Osteoblast (primary cell): ENCODE measurements at places on chromosomes 5 and 9.
A peak's percentile ranks its signal among the peaks of the same experiment; 100 is the strongest.

- peaks cover 9% of the 10 kb centered on the region for H3K4me1 ChIP-seq
- no peaks in the 10 kb centered on the region for H3K27me3 ChIP-seq
- peak; percentile 73 for DNase-seq
- no peak overlapping the region for H3K27ac ChIP-seq
Observed at GRCh38 chr9:79917421-79917820, 345.7 kb downstream of the TLE4 start.

GRCh38 chr9:21653091-21653490, 149.3 kb upstream of the MTAP start:
- H3K36me3 ChIP-seq = no peaks in the 10 kb centered on the region
- H3K27me3 ChIP-seq = no peaks in the 10 kb centered on the region
- no peak overlapping the region for H3K27ac ChIP-seq
- H3K4me3 ChIP-seq = no peak overlapping the region
- peaks cover 22% of the 10 kb centered on the region for H3K4me1 ChIP-seq

- no peaks in the 10 kb centered on the region for H3K36me3 ChIP-seq
- peak overlapping the region; percentile 68 for H3K27ac ChIP-seq
- DNase-seq = peak; percentile 87
- H3K4me1 ChIP-seq = peaks cover 51% of the 10 kb centered on the region
Observed at GRCh38 chr5:154756009-154756867, 1.1 kb downstream of the LARP1 start.

- H3K4me3 ChIP-seq = peak within 1 kb of the TSS; percentile 93
- DNase-seq = peak; percentile 97
- peaks cover 13% of the 10 kb centered on the region for H3K4me1 ChIP-seq
Observed at GRCh38 chr9:113340011-113340699, at the start of gene WDR31. Gene WDR31, minus strand, starts transcription at chr9:113340275. Its CDS starts 8,253 bp downstream, at chr9:113332022.

DNA sequence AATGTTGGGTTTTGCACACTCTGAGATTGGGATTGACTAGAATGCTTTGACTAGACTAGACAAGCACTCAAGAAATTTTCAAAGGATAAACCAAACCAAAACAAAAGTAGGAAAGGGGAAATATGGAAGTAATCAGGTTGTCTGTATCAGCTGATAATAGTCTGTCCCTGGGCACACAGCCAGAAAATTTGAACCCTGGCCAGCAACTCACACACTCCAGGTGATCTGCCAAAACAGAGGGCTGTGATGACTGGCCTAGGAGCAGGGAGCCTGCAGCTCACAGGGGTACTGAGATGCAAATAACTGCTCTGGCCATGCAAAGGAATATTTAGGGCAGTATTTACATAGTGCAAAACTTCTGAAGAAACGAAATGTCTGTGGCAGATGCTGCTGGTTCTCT, 112.3 kb upstream of the SMIM23 start:
- no peaks in the 10 kb centered on the region for H3K36me3 ChIP-seq
- no peaks in the 10 kb centered on the region for H3K4me1 ChIP-seq
- DNase-seq = no peak
- no peak overlapping the region for H3K4me3 ChIP-seq
- peaks cover 26% of the 10 kb centered on the region for H3K27me3 ChIP-seq

DNA sequence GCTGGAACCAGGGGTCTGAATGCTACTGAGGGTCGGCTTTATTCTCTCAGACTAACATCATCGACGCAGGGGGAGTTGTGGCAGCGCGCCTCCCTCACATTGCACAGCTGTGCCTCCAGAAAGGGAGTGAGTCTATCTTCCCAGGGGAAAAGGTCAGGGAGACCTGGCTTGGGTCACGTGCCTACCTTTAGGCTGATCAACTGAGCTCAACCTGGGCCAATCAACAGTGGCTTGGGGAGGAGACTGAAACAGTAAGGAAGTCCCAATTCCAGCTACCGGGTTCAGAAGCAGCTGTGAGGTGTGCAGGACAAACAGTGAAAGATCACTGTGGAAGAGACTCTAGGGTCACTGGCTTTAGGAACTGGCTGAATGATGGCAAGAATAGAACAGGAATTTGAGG, 14.3 kb downstream of the SNX30 start:
- DNase-seq = no peak
- peaks cover 4% of the 10 kb centered on the region for H3K36me3 ChIP-seq
- H3K27ac ChIP-seq = peak overlapping the region; percentile 11
- peaks cover 18% of the 10 kb centered on the region for H3K4me1 ChIP-seq
- no peaks in the 10 kb centered on the region for H3K27me3 ChIP-seq

DNA sequence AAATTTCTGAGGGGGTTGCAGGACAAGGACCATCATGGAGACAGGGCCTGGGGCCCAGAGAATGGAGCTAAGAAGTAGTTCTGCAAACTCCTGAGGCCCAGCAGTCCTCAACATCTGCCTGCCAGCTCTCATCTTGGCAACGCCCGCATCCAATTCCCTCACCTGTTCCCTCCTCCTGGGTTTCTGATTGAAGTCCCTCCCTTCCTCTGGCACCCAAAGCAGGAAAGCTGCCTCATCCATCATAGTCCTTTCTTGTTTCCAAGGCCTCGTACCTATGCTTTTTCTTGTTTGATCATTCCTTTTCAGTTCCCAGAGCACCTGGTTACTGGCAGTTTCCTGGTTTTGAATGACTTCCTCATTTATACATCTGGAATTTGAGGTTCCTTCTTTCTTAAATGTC, 181.3 kb downstream of the NR2F1-AS1 start:
- H3K4me1 ChIP-seq = peaks cover 3% of the 10 kb centered on the region
- H3K27ac ChIP-seq = no peak overlapping the region
- H3K4me3 ChIP-seq = no peak overlapping the region
- H3K27me3 ChIP-seq = no peaks in the 10 kb centered on the region

DNA sequence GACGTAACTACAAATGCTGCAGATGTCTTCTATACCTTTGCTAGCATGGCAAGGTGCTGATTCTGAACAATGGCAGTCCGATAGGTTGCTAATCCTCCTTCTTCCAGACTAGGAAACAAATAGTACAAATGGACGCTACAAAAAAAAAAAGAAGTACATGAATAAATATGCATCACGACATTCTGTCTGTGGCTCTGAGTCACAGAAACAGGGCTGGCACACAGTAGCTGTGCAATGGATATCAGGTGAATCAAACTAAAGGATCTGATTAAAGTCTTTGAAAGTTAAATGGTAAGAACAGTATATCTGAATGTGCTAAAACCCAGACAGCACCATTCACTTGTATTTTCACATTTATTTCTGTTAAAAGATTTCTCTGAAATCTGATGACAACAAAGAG, 96.2 kb downstream of the DROSHA start:
- no peak overlapping the region for H3K4me3 ChIP-seq
- no peak overlapping the region for H3K27ac ChIP-seq
- H3K27me3 ChIP-seq = no peaks in the 10 kb centered on the region
- no peak for DNase-seq
- H3K36me3 ChIP-seq = peaks cover 26% of the 10 kb centered on the region
